ENCODE measurements at places on chromosomes 6 and 20. TPM values are rescaled to one million over a fixed set of nuclear protein-coding genes. Genes with fewer than 3 reads are reported as not detected.

- H3K27ac ChIP-seq, result no peak overlapping the region
- peaks cover 73% of the 10 kb centered on the region for H3K27me3 ChIP-seq
- DNase-seq, result no peak
- H3K4me3 ChIP-seq, result no peak overlapping the region
Measured at GRCh38 chr6:10381830-10382208, 33.1 kb downstream of the TFAP2A start.

- H3K36me3 ChIP-seq, result no peaks in the 10 kb centered on the region
- no peak overlapping the region for H3K27ac ChIP-seq
- H3K4me1 ChIP-seq, result no peaks in the 10 kb centered on the region
Measured at GRCh38 chr6:169172456-169172855, 81.2 kb downstream of the THBS2 start.

DNA sequence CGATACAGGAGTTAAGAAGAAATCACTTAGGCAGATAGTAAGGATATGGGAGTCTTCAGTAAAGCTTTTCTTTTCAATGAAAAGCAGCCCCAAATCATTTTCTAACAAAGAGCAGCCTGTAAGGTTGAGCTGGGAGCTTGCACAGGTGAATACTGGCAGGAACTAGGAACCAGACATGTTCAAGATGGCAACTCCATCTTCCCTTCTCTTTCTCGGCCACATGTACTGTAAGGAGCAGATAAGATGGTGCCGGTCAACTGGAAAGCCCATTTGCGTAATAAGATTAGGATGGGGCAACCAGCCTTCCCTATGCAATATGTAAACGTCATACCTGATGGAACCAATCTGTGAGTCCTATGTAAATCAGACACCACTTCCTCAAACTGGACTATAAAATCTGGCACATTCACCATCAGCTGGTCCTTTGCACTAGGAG is 46.2 kb upstream of the RNGTT start:
- peaks cover 5% of the 10 kb centered on the region for H3K4me1 ChIP-seq
- H3K36me3 ChIP-seq, result no peaks in the 10 kb centered on the region
- DNase-seq, result no peak
- no peaks in the 10 kb centered on the region for H3K27me3 ChIP-seq

GRCh38 chr20:60055740-60056139 is 97.5 kb downstream of the CDH26 start:
- H3K4me1 ChIP-seq, result peaks cover 38% of the 10 kb centered on the region
- no peak overlapping the region for H3K4me3 ChIP-seq
- no peaks in the 10 kb centered on the region for H3K36me3 ChIP-seq
- peak; percentile 18 for DNase-seq
- no peak overlapping the region for H3K27ac ChIP-seq

- H3K4me3 ChIP-seq, result peak overlapping the region; percentile 96
- DNase-seq, result no peak
- H3K36me3 ChIP-seq, result peaks cover 4% of the 10 kb centered on the region
- no peaks in the 10 kb centered on the region for H3K27me3 ChIP-seq
- H3K27ac ChIP-seq, result peak overlapping the region; percentile 81
- peaks cover 56% of the 10 kb centered on the region for H3K4me1 ChIP-seq
Measured at GRCh38 chr6:31734247-31734820, 2.0 kb downstream of the CLIC1 start.

- peaks cover 76% of the 10 kb centered on the region for H3K4me1 ChIP-seq
- no peaks in the 10 kb centered on the region for H3K27me3 ChIP-seq
- H3K4me3 ChIP-seq, result peak overlapping the region; percentile 82
- no peak for DNase-seq
Measured at GRCh38 chr20:50513169-50514034, 3.2 kb downstream of the PTPN1 start.

DNA sequence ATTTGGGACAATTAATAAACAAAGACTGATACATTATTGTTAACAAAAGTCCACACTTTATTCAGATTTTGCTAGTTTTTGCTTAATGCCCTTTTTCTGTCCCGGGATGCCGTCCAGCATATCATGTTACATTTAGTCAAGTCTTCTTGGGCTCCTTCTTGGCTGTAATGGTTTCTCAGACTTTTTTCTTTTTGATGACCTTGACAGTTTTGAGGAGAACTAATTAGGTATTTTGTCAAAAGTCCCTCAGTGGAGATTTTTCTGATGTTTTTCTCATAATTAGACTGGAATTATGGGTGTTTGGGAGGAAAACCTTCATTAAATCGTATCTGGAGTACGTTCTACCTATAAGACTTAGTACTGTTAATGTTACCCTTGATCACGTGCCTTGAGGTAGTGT is 177.2 kb downstream of the MCHR2 start:
- no peak for DNase-seq
- H3K27me3 ChIP-seq, result no peaks in the 10 kb centered on the region
- no peak overlapping the region for H3K27ac ChIP-seq
- no peaks in the 10 kb centered on the region for H3K4me1 ChIP-seq

DNA sequence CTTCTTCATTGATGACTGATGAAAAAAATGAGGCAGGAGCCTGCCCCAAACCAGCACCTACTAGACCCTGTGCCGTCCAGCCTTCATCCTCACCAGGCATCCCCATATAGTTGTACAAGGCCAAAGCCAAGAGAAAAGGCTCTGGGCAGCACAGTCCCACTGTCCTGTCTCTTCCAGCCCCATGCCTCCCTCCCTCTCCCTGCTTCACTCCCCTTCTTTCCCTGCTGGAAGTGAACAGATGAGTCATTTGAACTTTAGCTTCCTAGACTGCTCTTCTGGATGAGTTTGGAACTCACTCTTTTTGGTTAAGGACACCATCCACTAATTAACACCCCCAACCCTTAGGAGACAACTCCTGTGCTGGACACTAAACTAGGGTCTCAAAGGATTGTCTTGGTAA is 235.2 kb downstream of the LRFN2 start:
- no peak overlapping the region for H3K27ac ChIP-seq
- H3K36me3 ChIP-seq, result no peaks in the 10 kb centered on the region
- no peak for DNase-seq
- H3K4me1 ChIP-seq, result no peaks in the 10 kb centered on the region
- H3K27me3 ChIP-seq, result no peaks in the 10 kb centered on the region

GRCh38 chr6:159130846-159131245 is 38.4 kb upstream of the FNDC1 start:
- no peak overlapping the region for H3K27ac ChIP-seq
- H3K4me3 ChIP-seq, result no peak overlapping the region
- DNase-seq, result no peak
- H3K27me3 ChIP-seq, result no peaks in the 10 kb centered on the region
- H3K4me1 ChIP-seq, result peaks cover 37% of the 10 kb centered on the region

DNA sequence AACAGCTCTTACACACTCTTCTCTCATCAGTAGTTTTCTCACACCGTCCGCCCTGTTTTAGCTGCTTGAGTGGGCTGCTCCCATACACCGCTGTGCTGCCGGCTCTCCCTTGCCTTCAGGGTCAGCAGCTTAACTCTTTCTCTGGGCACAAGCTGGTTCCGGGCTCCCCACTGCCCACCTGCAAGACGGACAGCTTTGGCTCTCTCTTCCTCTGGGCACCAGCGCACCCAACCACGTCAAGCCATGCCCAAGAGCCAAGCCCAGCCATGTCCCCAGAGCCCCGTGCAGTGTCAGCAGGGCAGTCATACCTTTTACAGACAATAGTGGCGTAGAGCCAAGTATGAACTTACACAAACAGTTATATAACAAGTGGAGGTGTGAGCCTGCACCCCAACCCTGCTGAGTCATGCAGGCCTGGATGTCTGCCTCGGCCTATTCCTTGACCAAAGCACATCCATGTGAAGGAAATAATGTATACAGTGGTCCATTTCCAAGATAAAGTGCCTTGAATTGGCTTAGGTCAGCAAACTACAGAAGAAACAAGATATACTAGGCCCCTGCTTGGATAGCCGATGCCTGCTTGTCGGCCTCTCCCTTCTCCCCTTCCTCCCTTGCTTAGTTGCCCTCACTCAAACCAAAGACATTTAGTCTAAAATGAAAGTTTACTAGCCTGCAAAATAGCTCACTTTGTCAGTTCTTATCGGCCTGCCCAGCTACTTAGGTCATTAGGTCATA is 89.3 kb downstream of the JPH2 start:
- no peak overlapping the region for H3K4me3 ChIP-seq
- DNase-seq, result no peak
- H3K27ac ChIP-seq, result no peak overlapping the region
- no peaks in the 10 kb centered on the region for H3K36me3 ChIP-seq
- no peaks in the 10 kb centered on the region for H3K27me3 ChIP-seq

- no peaks in the 10 kb centered on the region for H3K36me3 ChIP-seq
- H3K27ac ChIP-seq, result no peak overlapping the region
- DNase-seq, result no peak
- H3K4me3 ChIP-seq, result no peak overlapping the region
- peaks cover 2% of the 10 kb centered on the region for H3K27me3 ChIP-seq
Measured at GRCh38 chr20:45211569-45212474, 5.0 kb downstream of the SEMG1 start.

- no peaks in the 10 kb centered on the region for H3K4me1 ChIP-seq
- no peak for DNase-seq
- H3K4me3 ChIP-seq, result no peak overlapping the region
- no peaks in the 10 kb centered on the region for H3K36me3 ChIP-seq
- H3K27ac ChIP-seq, result no peak overlapping the region
- peaks cover 3% of the 10 kb centered on the region for H3K27me3 ChIP-seq
Measured at GRCh38 chr6:167755461-167755860, 71.2 kb upstream of the AFDN start.

- no peak overlapping the region for H3K4me3 ChIP-seq
- H3K27ac ChIP-seq, result no peak overlapping the region
- H3K36me3 ChIP-seq, result no peaks in the 10 kb centered on the region
- no peaks in the 10 kb centered on the region for H3K27me3 ChIP-seq
- H3K4me1 ChIP-seq, result no peaks in the 10 kb centered on the region
Measured at GRCh38 chr20:14732996-14733395, 395.6 kb upstream of the FLRT3 start.

- peak; percentile 35 for DNase-seq
- no peaks in the 10 kb centered on the region for H3K27me3 ChIP-seq
- H3K27ac ChIP-seq, result no peak overlapping the region
- H3K36me3 ChIP-seq, result no peaks in the 10 kb centered on the region
Measured at GRCh38 chr6:36639171-36639808, 39.2 kb upstream of the CDKN1A start.

PRR18 gene
- not detected for total RNA-seq

DEFB116 gene
- total RNA-seq, result not detected
